Activated CD4-positive, CD25-positive, alpha-beta regulatory T cell (primary cell): ENCODE measurements at places on chromosomes 2 and 18.

DNA sequence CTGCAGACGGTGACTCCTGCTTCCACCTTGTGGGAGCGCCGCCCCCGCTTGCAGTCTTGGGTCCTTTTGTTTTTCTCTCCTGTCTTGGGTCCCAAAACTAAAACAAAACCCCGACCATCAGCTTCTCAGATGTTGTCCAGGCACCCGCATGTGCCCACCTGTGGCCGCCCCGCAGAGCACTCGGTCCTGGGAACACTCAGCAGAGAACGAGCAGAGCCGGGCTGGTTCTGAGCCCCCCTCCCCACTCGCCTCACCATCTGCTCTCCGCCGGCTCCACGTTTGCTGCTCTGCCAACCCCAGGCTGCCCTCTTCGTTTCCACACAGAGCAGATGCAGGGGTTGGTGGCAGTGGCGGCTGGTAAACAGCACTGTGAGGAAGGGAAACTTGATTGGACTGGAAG lies 38.5 kb downstream of the CTDP1 start:
- DNase-seq: no peak

GRCh38 chr2:96089356-96090195 lies 26.8 kb downstream of the ADRA2B start:
- no peak for DNase-seq

DNA sequence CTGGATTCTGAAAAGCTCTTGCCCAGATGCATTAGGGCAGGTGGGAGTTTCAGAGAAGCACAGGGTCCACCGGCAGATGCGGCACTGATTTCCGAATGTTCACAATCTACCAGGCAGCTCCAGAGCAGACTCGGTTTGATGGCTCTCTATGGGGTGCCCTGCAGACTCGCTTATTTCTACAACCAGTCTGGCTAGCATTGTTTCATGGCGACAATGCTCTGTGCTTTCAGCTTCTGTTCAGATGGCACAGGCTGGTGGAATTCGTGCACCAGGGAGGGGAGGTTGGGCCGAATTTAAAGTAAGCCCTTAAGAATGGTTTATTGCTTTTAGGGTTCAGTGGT lies 9.9 kb downstream of the MYT1L start:
- DNase-seq: no peak

GRCh38 chr2:100953406-100954043 lies 48.6 kb upstream of the RPL31 start:
- no peak for DNase-seq

GRCh38 chr2:203500951-203501350 lies 34.1 kb downstream of the RAPH1 start:
- no peak for DNase-seq

DNA sequence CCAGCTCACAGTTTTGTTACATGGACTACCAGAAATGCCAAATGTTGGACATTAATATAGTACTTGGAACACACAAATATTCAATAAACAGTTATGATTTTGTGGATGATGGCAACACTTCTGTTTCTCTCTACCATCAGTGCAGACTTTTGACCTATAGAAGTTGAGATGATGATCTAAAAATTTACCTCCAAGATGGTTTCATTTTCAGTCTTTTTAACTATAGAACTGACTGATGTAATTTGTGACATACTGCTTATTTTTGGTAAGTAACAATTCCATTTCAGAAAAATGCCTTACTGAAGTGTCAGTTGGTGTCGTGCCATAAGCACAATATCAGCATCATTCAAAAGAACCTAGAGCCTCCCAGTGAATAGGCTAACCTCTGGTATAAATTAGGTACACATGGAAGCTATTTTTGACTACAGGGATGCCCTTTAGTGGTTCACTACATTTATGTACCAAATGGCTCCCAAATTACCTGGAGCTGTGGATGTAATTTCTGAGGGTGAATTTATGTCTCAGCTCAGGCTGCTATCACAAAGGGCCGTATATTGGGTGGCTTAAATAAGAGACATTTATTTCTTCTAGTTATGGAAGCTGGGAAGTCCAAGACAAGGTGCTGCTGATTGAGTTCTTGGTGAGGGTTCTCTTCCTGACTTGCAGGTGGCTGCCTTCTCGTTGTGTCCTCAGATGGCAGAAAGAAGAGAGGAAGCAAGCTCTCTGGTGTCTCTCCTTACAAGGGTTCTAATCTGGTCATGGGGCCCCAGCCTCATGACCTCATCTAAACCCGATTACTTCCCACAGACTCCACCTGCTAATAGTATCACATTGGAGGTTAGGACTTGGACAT lies 66.5 kb downstream of the ALPK2 start:
- no peak for DNase-seq

DNA sequence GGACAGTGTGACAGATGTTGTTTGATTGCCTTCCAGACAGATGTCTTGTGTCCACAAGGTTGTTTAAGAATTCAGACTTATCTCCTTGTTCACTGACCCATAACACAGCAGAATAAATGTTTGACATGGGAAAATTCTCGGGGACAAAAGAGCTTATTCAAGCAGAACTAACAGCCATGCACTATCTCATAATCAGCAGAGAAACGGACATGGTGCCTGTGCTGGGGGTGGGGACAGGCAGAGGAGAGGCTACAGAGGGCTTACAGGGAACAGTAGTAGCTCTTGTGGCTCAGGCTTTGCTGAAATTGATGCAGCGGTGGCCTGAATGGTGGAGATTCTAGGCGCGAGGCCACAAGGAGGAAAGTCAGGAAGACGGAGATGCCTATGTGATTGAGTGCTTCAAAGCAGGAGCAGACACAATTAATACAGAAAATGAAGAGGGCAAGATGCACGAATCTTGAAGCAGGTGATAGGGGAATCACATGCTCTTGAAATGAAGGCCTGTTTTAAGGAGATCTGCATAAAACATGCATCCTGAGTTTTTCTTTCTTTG lies 62.0 kb upstream of the CAB39 start:
- DNase-seq: no peak

DNA sequence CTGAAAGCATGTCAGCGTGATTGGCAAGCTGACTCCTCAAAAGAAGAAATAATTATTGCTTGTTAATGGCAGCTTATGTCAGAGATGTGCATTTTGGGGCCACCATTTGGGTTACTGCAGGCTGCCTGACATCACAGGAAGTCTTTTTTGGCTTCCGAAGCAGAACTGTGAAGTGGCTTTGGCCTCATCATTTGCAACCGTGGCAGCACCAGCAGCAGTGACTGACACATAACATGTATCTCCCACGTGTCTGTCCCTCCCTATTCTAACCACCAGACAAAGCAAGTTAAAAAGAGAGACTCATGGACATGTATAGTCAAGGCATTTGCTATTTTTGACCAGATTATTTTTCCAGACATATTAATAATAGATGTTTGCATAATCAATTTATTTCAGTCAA lies 488.7 kb upstream of the ACVR2A start:
- DNase-seq: no peak

DNA sequence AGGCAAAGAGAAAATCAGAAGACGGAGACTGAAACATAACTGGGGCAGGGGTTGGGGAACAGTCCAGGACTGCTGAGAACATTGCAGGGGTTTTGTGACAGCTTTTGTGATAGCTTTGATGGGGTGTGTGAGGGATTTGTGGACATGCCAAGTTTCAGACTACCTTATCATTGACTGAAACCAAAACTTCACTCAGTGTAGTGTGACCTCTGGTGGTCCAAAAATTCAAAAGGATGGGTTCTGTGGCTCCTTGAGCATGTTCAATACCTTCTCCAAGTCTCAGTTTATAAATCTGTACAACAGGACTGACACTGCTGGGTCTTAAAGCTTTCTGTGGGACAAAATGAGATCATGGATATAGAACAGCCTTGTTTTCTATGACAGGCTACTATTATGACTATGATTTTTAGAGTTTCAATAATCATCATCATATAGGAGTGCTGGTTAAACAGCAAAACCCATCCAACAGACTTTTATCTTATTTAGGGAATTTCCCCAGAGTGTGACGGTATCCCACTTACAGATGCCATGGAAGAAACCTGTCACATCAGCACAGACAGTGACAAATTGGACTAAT lies 259.2 kb upstream of the SLC14A2 start:
- no peak for DNase-seq

DNA sequence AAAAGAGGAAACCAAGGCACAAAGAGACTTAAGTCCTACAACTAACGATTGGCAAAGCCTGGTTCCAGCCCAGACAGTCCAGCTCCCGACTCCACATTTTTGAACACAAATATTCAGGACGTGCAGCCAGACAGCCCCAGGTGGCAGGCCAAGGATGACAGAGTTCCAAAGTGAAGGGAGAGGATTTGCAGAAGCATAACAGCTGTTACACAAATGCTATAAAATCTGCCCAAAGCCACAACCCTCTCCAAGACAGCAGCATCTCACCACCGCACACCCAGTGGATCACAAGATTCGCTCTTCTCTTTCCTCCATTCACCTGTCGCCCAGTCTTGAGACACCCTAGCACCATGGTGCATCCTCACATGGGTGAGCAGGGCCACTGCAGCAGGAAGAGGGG lies 227.1 kb upstream of the ID2 start:
- no peak for DNase-seq

- DNase-seq: no peak
These were observed 477.5 kb downstream of the SLC4A3 start for GRCh38 chr2:220104871-220105351.

DNA sequence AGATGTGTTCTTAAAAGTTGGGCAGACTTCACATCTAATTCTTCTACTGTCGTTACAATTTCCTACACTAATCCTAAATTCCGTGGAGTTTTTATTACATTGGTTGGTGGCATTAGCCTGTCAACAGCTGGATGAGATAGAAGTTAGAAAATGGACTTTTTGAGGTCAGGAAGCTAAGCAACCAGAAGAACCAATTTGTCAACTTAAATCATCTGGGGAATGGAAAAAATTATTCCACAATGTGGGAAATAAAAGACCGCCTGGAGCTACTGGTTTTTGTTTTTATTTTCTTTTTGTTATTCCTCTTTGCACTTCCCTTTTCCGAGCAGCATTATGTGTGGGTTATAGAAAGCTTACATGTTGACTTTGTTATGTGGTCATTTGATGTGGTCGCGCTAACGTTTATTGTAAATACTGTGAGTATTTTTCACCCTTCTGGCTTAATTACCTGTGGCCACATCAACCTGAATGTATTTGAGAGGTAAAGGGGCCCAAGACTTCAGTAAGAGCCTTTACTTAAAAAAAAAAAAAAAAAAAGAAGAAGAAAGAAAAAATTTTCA lies 75.3 kb downstream of the PTPRM start:
- no peak for DNase-seq

- no peak for DNase-seq
These were observed 247.0 kb upstream of the SYT4 start for GRCh38 chr18:43524260-43524659.

DNA sequence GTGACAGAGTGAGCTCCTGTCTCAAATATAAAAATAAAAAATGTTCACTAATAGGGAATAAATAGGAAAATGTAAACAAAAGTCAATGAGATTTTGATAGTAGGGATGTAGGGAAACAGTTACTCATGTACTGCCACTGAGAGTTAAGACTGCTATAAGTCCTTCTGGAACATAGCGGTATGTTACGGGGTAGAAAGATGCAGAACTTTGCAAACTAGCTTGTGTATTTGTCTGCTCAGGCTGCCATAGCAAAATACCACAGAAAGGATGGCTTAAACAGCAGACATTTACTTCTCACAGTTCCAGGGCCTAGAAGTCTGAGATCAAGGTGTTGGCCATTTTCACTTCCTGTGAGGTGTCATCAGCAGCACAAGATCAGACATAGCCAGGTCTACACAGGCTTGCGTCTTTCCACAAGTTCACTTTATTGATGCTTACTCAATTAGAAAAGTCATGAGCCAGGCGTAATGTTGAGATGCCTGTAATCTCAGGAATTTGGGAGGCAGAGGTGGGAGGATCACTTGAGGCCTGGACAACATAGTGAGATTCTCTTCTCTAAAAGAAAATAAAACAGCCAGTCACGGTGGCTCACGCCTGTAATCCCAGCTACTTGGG lies 8.8 kb downstream of the TXNDC2 start:
- no peak for DNase-seq

- DNase-seq: no peak
These were observed at the start of gene SOX11 for GRCh38 chr2:5691985-5692529. SOX11 (plus strand) TSS chr2:5692384; CDS start chr2:5692722, 338 bp downstream.

DNA sequence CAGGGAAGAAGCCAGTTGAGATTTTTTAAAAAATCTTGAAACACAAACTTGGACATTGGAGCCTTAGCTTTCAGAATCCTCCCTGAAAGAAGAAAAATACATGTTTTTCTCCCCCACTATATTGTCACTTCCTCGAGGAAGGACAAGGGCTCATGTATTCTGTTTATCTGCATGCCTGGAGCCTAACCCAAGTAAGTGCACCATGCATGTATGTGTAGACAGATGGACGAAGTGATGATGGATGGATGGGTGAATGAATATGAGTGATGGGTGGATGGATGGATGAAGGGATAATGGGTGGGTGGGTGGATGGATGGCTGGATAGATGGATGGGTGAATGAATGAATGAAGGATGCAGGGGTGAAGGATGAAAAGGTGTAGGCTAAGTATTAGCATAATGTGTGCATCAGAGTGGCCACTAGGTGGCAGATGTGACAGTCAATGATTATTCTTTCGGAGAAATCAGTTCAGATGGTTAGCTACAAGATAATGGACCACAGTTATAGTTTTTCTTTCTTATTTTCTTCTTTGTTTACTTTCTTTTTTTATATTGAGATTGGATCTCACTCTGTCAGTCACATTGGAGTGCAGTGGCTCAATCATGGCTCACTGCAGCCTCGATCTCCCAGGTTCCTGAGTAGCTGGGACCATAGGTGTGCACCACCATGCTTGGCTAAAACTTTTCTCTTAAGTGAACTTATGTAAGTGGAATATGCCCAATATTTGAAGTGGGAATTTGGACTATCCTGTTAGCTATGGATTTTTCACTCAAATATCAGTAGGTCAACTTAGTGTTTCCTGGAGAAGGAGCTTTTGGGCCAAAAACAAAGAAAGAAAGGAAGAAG lies 18.5 kb upstream of the CCDC93 start:
- DNase-seq: no peak

DNA sequence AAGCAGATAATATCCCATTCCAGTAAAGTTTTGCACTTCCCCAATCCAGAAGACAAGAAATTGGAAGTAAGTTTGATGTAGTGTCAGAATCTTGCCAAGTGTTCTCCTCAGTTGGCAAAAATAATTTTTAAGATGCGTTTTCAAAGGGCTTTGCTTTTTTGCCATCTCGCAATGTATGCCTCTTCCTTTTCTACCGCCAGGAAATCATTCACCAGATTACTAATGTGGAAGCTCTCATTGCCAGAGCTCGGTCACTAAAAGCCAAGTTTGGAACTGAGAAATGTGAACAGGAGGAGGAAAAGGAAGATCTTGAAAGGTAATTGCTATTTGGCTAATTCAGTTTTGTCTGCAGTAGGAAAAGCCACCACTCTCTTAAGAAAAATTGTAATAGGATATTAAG lies 110.7 kb downstream of the RAB3GAP1 start:
- DNase-seq: no peak

- no peak for DNase-seq
These were observed 36.6 kb upstream of the CCNYL1 start for GRCh38 chr2:207674826-207675225.

DNA sequence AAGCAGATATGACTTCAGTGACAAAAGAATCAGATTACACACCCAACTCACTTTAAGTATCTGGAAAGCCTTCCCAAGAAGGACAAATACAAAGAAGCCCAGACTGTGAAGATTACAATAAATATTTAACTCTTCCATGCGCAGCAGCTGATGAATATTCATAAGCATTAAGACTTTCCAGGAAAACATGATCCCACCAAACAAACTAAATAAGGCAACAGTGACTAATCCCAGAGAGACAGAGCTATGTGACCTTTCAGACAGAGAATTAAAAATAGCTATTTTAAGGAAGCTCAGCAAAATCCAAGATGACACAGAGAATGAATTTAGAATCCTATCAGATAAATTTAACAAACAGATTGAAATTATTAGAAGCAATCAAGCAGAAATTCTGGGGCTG lies 108.2 kb upstream of the UBE2E3 start:
- no peak for DNase-seq

- no peak for DNase-seq
These were observed 19.1 kb downstream of the MXD1 start for GRCh38 chr2:69933839-69934613.
